ENCODE measurements at places on chromosomes 7 and 10. TPM values are rescaled to one million over a fixed set of nuclear protein-coding genes. Genes with fewer than 3 reads are reported as not detected.

Gene FAM25A
- total RNA-seq = not detected

Gene GPR85
- 0.92 TPM for total RNA-seq

Gene RNF133
- 1.1 TPM for total RNA-seq

Gene CLCN1
- total RNA-seq = not detected

- DNase-seq = no peak
Observed at GRCh38 chr7:35992436-35992835, 160.6 kb upstream of the EEPD1 start.

- no peak for DNase-seq
Observed at GRCh38 chr10:93850031-93851015, 43.5 kb upstream of the SLC35G1 start.

DNA sequence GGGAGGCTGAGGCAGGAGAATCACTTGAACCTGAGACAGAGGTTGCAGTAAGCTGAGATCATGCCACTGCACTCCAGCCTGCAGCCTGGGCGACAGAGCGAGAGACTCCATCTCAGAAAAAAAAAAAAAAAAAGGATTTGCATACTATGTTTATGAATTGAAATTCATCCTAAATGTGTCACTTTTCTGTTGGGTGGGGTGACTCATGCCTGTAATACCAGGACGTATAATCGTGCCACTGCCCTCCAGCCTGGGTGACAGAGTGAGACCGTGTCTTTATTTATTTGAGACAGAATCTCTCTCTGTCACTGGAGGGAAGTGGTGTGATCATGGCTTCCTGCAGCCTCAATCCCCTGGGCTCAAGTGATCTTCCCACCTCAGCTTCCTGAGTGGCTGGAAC, 5.8 kb downstream of the ZNF212 start:
- DNase-seq = no peak

- DNase-seq = no peak
Observed at GRCh38 chr7:44187636-44188416, 1.4 kb downstream of the GCK start.

GRCh38 chr7:43463401-43463980, 119.4 kb upstream of the STK17A start:
- DNase-seq = no peak

DNA sequence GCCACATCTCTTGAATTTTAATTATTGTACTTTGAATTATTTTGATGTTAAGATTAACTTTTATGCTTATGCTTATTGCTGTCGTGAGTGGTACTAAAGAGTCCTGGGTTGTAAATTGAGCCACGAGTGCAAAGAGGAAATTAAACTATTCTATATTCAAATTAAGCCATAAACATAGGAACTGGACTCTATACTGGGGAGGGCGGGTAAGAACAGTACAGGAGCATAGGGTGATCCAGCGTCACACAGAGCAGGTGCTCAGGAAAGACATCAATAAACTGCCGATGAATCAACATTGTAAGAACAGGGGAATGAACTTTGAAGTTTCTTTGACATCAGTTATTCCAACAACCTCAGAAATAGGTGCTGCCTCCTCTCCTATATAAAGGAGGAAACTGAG, 219.6 kb downstream of the CACNB2 start:
- DNase-seq = no peak

- no peak for DNase-seq
Observed at GRCh38 chr10:24080207-24080606, 128.7 kb upstream of the KIAA1217 start.

GRCh38 chr10:80730522-80730921, 192.8 kb downstream of the SH2D4B start:
- DNase-seq = no peak

- DNase-seq = no peak
Observed at GRCh38 chr7:70241536-70242175, 643.4 kb downstream of the AUTS2 start.

DNA sequence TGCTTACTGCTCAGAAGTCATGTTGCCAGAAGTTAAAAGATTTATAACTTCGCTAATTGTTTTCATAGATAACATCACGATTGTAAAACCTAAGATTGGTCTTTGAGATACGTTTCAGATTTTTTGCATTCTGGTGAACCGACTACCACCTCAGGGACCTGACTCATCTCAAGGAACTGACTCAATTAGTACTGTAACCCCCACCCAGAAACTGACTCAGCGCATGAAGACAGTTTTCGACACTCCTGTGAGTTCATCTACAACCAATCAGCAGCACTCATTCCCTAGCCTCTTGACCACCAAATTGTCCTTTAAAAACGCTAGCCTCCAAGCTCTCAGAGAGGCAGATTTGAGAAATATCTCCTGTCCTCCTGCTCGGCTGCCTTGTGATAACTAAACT, 72.3 kb downstream of the ELMO1 start:
- no peak for DNase-seq

- DNase-seq = peak; percentile 29
Observed at GRCh38 chr10:69515699-69516259, 57.4 kb downstream of the NEUROG3 start.

GRCh38 chr7:153406486-153406872, 645.7 kb upstream of the DPP6 start:
- DNase-seq = no peak

GRCh38 chr7:33590916-33591315, 314.4 kb upstream of the BMPER start:
- DNase-seq = no peak

GRCh38 chr7:157139810-157140510, 1.2 kb downstream of the UBE3C start:
- no peak for DNase-seq

GRCh38 chr10:24958721-24959381, 6.4 kb upstream of the PRTFDC1 start:
- DNase-seq = peak; percentile 20

DNA sequence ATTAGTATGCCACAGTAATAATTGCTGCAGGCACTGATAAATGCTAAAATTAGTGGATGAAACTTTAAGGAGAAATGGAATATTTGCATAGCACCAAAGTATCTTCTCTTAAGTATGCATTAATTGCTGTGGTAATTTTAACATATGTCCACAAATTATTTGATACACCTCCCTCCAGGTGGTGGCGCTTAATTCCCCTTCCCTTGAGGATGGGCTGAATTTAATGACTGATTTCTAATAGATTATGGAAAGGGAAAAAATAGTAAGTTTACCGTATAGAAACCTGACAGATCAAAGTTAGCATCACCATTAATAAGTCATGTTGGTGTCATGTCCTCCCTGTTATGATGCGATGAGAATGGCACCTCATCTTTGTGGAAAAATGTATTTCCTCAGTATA, 519.2 kb downstream of the TFEC start:
- DNase-seq = no peak

GRCh38 chr7:28762651-28763050, 195.5 kb downstream of the TRIL start:
- DNase-seq = no peak

Measured in pulmonary artery endothelial cell (primary cell).